ENCODE measurements at places on chromosomes 7 and 10.

DNA sequence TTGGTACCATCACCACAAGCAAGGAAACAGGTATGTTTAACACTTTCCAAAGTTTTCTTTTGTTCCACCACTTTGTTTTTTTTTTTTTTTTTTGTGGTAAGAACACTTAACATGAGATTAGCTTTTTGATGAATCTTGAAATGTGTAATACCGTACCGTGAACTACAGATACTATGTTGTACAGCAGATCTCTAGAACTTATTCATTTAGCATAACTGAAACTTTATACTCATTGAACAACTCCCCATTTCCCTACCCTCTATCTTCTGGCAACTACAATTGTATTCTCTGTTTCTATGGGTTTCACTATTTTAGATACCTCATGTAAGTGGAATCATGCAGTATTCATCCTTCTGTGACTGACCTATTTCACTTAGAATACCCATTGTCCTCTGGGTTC is 162.7 kb upstream of the ITGB1 start:
- no peak for DNase-seq

DNA sequence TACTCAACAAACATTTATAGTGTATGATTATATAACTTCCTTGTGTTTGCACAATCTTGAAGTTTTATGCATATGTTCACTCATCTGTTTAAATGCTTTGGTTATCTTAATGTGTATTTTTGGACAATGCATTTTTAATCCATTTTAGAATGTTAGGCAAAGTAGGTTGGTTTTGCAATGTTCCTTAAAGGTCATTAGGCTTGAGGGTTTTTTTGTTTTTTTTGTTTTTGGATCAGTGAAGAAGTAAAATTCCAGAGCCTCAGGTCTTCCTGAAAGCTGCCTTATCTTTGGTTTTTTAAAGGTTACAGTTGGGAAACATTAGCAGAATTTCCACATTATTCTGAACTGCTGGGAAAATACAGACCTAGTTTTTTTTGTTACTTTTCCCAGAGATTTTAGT is 12.8 kb downstream of the MDFIC start:
- DNase-seq, result no peak

GRCh38 chr10:80429521-80429973 is 21.2 kb downstream of the PRXL2A start:
- DNase-seq, result no peak

- no peak for DNase-seq
These were observed 105.1 kb upstream of the ADCY1 start for GRCh38 chr7:45469103-45469502.

GRCh38 chr7:24975644-24976260 is 4.2 kb downstream of the OSBPL3 start:
- DNase-seq, result no peak

DNA sequence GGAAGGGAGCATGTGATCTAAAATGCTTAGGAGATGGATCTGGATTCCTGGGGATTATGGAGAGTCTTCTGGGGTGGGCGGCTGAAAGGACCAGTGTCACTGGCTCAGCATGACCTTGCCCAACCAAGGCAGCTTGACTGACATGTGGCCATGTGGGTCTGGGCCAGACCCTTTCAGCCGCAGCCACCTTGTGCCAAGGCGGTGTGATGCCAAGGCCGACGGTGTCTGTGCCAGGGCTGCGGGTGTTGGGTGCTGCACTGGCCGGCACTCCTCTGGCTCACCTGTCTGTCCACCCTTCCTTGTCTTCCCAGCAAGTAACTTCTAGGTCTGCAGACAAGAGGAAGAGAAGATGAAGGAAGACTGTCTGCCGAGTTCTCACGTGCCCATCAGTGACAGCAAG is 8.8 kb downstream of the DEPP1 start:
- DNase-seq, result no peak

DNA sequence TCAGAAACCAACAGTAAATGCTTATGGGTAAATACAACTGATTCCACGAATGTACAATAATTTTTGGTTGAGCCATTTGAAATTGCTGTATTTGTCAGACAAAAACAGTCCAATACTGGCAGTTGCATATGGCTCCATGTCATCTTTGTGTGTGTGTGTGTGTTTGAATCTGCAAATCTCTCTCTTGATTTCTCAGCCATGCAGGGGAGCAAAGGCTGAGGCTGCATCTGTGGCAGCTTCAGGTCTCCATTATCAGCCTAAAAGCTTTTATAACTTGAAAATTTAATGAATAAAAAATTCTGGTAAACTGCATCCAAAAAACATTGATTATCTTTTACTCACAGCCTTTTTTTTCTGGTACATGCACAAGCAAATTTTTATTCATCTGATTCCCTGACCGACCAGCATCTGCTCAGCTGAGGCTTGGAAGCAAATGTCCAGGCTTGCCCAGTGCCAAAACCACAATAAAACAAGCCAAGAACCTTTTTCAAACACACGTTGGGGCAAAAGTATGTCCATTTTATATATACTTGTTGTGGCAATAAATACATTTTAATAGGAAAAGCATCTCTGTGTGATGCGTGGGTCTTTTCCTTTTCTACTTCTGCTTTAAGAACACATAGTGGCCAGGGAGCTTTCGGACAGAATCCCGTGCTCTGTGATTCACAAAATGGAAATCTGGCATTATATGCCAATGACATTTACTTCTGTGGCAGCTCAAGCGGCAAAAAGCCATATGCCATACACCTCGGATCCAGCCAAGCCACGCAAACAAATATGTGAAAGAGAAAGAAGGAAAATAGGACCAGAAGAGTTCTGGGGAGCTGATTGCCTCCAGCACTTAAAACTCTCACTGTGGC is 275.6 kb upstream of the AOAH start:
- no peak for DNase-seq

- DNase-seq, result no peak
These were observed 26.9 kb downstream of the NACAD start for GRCh38 chr7:45061806-45062425.

DNA sequence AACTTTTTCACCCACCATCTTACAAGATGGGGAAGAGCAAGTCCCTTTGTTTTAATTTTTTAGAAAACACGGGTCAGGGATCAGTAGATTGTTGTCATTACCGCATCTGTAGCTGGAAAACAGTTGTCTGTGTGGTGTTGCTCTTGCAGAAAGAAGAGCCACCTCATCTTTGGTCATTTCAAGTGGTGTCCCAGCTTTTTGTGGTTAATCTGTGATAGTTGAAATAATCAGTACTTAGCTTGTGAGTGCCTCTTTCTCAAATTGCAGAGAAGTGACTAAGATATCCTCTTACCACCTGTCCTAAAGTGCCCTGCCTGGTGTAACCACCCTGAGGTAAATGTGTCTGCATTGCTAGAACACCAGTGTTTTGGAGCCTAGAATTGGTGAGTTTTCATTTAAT is 5.5 kb downstream of the PRPF18 start:
- DNase-seq, result no peak

DNA sequence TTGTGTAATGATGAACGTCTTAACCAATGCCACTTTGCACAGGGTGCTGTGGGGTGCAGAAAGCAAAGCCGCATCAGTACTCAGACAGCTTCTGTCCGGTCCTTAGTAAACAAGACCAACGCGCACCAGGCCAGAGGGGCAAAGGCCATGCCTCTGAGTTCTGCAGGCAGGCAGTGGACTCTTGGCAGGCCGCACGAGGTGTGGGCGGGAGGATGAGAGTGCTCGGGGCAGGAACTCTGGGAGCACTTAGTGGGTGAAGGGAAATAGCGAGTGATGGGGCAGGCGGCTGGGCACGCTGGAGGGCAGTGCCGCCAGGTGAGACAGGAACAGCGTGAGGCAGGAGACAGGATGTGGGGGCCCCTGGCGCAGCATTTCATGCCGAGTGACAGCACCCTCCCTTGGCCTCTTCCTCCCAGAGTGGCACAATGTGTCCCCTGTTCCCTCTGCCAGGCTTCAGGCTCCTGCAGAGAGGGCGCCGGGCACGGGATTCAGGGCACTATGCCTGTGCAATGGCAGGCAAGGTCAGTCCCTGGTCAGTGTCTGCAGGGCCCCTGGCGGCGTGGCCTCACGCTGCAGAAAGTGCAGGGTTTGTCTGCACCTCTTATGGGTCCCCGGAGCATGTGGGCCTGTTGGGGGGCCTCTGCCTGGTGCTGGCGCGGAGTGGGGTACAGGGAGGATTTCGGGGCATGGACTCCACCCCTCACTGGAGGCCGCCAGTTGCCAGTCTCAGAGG is 60.4 kb downstream of the VIPR2 start:
- DNase-seq, result no peak

- no peak for DNase-seq
These were observed 20.8 kb upstream of the SEPTIN7 start for GRCh38 chr7:35780070-35780469.

DNA sequence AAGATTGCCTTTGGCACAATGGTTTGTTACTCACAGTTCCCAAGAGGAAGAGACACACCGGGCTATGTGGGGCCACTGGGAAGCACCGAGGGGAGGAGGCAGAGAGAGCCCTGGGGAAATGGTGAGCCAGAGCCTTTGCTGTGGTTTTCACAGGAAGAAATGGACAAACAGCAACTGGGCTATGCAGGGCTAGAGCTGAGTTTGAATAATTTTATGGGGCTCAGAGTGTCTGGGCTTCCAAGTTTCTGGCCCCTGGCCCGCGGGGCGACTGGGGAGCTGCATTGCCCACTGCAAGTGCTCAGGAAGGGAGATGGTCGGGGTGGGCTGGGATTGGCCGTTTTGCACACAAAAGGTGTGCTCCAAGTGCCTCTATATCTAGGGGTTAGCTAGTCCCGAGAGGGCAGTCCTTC is 92.6 kb downstream of the CHST15 start:
- DNase-seq, result no peak

DNA sequence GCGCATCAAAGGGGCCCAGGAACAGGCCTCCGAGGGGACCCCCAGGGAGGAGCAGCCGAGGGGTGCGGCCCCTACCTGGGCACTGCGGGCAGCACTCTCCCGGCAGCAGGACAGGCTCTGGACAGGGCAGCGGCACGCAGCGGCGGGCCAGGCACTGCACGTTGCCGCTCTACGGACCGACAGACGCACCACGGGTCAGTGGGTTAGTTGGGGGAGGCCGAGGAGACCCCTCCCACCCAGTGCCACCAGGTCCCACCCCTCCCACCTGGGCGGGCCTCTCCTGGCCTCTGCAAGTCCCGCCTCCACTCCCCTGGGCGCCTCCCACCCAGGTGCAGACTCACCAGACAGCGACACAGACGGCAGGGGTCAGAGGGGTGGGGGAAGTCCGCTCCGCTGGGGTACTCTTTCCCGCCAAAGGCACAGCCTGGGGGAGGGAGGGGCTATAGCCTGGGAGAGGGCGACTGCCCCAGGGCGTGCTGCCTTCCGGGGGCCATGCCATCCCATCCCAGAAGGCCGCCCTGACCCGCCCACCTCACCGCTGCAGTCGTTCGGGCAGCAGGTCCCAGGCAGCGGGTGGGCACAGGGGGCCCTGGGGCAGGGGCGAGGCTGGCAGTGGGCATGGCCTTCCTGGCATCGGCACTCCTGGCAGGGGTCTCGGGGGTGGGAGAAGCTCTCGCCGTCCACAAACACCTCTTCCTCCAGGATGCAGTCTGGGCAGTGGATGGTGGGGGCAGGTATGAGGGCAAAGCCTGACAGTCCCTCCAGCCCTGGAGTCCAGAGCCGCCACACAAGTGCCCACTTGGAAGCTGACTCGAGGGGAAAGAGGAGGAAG is 19.2 kb downstream of the KCP start:
- no peak for DNase-seq

DNA sequence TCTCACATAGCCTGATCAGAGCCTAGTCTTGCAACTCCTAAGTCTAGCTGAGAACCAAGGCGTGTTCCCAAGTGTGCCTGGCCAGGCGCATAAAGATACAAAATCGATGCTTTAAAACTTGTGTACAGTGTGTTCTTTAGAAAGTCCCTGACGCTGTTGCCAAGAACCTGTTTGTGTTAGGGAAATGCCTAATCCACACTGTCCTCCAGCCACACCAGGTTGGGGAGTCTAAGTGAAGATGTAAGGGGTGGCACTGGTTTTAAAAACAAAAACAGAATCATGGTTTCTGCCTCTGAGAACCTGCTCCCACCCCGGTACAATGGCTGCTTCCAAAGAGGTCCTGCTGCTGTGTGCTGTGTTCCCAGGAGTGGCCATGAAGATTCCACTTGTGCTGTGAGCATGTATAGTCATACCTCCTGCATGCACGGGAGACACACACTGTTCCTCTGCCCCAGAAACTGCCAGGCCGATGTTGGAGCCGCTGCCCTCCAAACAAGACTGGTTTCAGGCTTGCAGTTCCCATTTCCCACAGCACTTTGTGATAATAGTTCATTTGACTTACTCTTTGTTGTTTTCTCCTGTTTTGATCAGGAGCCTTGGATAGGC is 88.5 kb downstream of the CCNY start:
- no peak for DNase-seq

DNA sequence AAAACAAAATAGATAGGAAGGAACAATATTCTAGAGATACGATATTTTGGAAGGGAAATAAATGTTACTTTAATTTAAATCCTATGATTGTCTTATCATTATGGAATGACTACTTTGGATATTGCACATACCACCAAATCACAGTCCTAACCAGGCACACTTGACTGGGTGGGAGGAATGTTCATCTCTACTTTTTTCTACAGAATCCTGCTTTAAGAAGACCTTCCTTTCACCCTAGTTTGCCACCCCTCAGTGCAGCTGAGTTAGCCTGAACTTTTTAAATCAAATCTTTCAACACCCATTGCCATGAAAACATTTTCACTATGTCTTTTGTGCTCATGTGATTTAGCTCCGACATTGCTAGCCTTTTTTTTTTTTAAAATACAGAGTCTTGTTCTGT is 38.1 kb downstream of the RELN start:
- DNase-seq, result no peak

GRCh38 chr10:71865561-71866041 is 14.6 kb upstream of the PSAP start:
- no peak for DNase-seq

DNA sequence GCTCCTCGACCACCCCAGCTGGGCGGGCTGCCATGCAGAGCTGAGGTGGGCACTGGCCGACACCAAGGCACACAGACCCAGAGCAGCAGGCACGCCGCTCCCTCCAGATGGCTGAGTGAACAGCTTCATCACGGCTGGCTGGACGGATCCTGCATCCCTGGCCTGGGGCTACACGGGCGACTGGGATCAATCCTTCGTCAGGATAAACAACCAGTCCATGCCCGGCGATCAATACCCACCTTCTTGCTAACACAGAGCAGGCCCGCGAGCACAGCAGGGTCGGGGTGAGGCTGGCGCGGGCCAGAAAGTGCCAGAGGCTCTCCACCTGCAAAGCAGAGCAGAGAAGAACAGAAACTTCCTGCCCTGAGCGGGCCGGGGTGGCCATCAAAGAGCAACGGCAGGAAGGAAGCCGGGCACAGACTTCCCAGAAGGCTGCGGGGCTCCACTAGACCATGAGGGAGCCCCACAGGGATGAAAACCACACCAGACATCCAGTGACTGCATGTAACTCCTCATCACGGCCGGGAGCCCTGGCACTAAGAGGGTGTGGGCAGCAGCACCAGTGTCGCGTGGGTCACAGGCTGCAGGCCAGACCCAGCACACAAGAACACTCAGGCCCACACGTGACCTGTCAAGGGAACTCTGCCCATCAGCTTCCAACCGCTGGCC is 166.4 kb downstream of the MAD1L1 start:
- no peak for DNase-seq

DNA sequence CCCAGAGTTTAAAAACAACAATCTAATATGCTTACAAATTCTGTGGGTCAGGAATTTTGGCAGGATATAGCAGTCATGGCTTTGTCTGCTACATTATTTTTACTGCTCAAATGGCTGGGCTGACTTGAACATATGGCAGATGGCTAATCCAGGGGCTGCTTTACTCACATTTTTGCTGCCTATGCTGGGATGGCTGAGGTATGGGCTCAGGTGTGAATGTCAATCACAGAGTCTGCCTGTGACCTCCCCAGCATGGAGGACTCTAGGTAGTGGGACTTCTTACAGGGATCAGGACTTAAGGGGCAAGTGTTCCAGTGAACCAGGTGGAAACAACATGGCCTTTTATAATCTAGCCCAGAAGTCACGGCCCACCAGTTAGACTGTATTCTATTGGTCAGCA is 4.4 kb upstream of the FKBP9 start:
- DNase-seq, result no peak
